ENCODE measurements at places on chromosomes 13 and 19.

DNA sequence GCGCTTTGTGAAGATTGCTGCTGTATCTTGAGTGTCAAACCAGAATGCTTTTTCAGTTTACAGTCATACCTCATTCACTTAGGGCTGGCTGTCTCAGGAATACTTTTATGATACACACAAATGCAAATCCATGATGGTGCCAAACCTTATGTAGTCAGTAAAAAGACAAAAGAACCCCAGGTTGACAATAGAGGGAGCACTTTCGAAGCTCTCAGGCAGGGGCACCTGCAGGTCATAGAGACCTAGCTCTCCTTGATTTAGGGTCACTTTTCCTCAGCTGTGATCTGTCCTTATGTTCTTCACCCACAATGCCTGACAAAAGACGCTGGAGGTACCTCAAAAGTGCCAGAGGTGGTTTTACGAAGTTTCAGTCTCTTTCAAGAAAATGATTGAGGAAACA is 172.2 kb downstream of the DNAJC15 start:
- DNase-seq = no peak

- DNase-seq = no peak
Observed at GRCh38 chr13:48783181-48783630, 129.5 kb downstream of the CYSLTR2 start.

- no peak for DNase-seq
Observed at GRCh38 chr13:53885997-53886396, 857.4 kb downstream of the OLFM4 start.

DNA sequence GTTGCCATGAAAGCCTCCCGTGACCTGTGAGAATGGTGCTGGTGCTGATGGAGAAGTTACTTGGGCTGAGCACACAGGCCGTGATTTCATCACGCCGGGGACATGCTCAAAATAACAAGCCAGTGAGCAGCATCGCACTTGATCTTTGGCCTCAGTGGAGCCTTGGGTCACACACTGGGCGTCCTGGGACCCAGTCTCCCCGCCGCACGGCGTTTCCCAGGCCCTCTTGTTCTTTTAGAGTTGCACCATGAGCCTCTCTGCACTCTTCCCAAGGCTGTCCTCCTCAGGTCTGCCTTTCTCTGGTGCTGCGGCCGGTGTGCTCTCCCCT is 9.5 kb upstream of the NDUFS7 start:
- DNase-seq = no peak

- DNase-seq = peak; percentile 63
Observed at GRCh38 chr19:14381689-14382474, 638 bp downstream of the ADGRE5 start.

DNA sequence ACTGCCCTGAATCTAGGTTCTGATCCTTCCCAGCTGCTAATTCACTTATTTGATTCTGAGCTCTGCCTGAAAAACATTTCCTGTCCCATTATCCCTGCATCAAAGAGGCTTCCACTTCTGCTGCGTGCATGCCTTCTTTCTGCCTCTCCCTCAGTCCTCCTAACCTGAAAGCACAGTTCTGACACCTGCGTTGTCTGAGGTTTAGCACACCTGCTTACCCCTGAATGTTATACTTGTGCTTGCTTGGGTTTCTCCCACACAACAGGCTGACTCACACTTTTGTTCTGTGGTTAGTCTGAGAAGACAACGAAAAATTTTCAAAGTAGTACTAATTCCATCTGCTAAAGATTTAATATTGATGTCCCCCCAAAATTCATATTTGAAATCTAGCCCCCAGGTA is 3.1 kb upstream of the SOHLH2 start:
- no peak for DNase-seq

DNA sequence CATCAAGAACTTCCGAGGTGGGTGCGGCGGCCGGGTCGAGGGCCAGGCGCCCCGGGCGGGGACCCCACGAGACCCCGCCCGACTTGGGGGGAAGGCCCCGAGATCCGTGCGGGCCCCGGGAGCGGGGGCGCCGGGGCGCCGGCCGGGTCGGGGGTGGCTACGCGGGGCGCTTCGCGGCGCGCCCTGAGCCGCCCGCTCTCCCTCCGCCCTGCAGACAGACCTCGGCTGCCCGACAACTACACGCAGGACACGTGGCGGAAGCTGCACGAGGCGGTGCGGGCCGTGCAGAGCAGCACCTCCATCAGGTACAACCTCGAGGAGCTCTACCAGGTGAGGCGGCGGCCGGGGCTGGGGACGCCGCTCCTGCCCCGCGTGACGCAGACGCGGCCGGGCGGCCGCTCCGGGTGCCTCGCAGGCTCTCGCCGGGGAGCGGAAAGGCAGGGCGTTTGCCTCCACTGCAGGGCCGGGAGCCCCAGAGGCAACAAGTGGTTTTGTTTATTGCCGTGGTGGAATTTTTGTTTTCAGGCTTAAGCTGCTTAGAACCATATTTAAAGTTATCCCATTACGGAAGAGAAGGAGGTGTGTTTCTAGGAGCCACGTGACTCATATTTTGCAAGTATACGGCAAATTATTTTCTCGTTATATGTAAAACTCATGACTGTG is 477 bp downstream of the CUL4A start:
- peak; percentile 53 for DNase-seq

- no peak for DNase-seq
Observed at GRCh38 chr13:75740031-75740430, 103.9 kb downstream of the LMO7 start.

GRCh38 chr19:31099515-31100205 is 249.6 kb downstream of the TSHZ3 start:
- no peak for DNase-seq

- DNase-seq = no peak
Observed at GRCh38 chr13:109919715-109920375, 133.5 kb upstream of the IRS2 start.

GRCh38 chr13:114115796-114116195 is 16.6 kb downstream of the RASA3 start:
- no peak for DNase-seq

DNA sequence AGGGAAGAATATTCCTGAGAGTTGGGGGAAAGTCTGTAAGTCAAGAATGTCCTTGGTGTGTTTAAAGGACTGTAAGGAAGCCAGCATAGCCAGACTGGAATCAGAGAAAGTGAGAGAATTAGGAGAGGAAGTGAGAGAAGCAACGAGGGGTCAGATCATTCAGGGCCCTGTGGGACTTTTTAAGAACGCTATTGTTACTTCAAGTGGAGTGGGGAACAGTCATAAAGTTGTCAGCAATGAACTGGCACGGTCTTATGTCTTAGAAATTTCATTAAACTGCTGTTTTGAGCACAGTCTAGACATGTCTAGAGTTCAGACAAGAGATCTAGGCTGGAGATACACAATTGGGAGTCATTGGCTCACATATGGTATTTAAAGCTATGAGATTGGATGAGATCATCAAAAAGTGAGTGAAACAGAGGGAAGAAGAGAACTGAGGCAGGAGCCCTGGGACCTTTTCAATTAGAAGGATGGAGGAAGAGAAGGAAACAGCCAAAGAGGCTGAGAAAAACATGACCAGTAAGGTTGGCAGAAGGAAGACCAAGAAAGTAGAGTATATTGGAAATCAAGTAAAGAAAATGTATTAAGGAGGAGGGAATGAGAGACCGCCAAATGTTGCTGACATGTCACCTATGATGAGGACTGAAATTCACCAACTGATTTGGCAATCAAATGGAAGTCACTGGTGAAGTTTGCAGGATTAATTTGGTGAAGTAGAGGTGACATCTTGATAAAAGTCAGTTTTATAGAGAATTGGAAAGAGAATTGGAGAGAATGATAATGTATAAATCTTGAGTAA is 263.5 kb downstream of the GPC5 start:
- no peak for DNase-seq

GRCh38 chr13:45932676-45933075 is 81.1 kb upstream of the SIAH3 start:
- DNase-seq = no peak

- DNase-seq = no peak
Observed at GRCh38 chr19:12448808-12449207, 8.0 kb upstream of the ZNF443 start.

GRCh38 chr19:23509686-23510450 is 114.6 kb upstream of the ZNF91 start:
- DNase-seq = no peak

GRCh38 chr13:40432018-40432978 is 234.1 kb downstream of the FOXO1 start:
- no peak for DNase-seq

DNA sequence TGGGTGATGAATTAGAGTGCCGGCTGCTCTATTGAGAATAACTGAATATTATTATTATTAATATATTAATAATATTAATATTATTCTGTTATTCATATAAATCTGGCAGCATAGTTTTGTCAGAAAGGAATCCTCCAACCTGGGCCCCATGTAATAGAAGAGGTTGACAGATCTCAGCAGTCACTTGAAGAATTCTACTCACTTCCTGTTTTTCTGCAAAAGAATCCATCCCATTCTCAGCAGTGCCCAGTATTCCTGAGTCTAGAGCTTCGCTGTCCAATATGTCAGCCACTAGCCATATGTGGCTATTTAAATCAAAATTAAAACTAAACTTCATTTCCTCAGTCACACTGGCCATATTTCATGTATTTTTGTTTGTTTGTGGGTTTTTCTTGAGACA is 72.4 kb upstream of the USPL1 start:
- no peak for DNase-seq

DNA sequence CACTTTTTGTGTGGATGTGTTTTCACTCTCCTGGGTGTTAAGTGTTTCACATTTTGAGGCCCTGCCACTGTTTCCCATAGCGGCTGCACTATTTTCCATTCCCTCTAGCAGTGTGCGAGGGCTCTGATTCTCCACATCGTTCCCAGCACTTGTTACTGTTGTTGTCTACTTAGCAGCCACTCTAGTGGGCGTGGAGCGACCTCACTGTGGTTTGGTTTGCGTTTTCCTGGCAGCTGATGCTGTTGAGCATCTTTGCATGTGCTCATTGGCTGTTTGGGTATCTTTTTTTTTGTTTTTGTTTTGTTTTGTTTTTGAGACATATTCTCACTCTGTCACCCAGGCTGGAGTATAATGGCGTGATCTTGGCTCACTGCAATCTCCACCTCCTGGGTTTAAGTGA is 14.4 kb downstream of the NAXD start:
- DNase-seq = no peak

DNA sequence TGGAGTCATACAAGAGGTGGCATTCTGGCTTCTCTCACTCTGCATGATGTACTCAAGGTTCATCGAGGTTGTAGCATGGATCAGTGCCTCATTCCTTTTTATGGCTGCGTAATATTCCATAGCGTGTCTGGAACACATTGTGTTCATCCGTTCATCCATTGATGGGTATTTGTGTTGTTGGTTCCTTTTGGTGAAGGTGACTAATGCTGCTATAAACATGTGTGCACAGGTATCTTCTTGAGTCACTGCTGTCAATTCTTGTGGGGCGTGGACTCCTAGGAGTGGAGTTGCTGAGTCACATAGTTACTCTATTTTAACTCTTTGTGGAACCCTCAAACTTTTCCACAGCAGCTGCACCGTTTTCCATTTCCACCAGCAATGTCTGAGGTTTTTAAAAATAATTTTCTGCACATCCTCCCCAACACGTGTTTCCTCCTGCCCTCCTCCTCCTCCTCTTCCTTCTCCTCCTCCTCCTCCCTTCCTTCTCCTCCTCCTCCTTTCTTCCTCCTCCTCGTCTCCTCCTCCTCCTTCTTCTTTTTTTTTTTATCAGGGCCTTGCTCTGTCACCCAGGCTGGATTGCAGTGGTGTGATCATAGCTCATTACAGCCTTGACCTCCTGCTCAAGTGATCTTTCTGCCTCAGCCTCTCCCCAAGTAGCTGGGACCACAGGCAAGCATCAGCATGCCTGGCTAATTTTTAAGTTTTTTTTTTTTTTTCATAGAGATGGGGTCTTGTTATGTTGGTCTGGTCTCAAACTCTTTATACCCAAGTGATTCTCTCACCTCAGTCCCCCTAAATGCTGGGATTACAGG is 2.0 kb upstream of the TMEM221 start:
- no peak for DNase-seq

DNA sequence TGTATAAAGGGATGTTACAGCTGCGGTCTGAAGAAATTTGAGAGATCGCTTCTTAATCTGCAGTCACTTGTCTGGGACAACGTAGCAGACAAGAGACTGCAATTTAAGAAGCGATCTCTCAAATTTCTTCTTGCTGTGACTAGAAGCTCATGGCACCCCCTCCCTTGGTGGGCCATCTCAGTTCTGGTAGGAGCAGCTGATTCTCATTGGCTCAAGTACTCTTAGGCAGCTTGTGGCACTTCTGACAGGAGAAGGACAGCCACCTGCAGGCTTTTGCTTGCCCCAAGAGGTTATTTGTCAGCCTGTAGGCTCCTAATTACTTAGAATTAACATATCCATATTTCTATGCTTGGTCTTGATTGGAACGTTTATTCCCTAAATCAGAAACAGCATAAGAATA is 503.0 kb downstream of the DCT start:
- no peak for DNase-seq

DNA sequence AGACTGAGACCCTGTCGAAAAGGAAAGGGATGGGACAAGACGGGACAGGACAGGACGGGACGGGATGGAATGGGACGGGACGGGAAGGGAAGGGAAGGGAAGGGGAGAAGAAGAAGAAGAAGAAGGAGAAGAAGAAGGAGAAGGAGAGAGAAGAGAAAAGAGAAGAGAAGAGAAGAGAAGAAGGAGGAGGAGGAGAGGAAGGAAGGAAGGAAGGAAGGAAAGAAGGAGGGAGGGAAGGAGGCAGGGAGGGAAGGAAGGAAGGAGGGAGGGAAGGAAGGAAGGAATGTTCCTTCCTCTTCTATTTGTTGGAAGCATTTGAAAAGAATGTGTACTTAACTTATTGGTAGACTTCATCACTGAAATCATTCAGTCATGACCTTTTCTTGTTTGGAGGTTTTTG is 9.6 kb upstream of the SHFL start:
- no peak for DNase-seq

GRCh38 chr19:18878858-18879578 is 16.9 kb downstream of the CERS1 start:
- no peak for DNase-seq

GRCh38 chr13:79457390-79457789 is 23.6 kb upstream of the NDFIP2 start:
- DNase-seq = no peak

- DNase-seq = no peak
Observed at GRCh38 chr19:56253737-56254136, 18.8 kb upstream of the EDDM13 start.

GRCh38 chr19:35569281-35569781 is 5.9 kb upstream of the ATP4A start:
- DNase-seq = no peak

DNA sequence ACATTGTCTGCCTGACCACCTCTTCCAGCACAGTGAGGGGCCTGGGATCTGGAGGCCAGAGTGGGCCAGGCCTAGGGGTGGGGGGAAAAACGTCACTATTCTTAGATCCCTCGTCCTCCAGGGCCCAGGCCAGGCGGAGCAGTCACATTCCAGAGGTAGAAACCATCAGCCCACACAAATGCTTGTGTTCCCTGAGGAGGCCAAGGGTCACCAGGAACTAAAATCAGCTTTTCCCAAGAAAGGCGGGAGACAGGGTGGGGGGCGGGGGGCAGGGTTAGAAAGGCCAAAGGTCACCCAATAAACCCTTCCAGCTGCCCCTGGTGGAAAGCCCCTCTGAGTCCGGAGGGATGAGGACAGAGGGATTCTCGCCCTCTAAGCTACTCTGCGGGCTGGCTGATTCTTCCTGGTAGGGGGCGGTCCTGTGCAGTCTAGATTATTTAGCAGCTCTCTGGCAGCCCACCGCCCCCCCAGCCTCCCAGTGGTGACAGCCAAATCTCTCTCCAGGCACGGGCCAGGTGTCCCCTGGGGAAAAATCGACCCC is 23.5 kb upstream of the CCL25 start:
- DNase-seq = no peak
